NCI-H510A (cell line): ENCODE measurements at places on chromosomes 4 and X.

DNA sequence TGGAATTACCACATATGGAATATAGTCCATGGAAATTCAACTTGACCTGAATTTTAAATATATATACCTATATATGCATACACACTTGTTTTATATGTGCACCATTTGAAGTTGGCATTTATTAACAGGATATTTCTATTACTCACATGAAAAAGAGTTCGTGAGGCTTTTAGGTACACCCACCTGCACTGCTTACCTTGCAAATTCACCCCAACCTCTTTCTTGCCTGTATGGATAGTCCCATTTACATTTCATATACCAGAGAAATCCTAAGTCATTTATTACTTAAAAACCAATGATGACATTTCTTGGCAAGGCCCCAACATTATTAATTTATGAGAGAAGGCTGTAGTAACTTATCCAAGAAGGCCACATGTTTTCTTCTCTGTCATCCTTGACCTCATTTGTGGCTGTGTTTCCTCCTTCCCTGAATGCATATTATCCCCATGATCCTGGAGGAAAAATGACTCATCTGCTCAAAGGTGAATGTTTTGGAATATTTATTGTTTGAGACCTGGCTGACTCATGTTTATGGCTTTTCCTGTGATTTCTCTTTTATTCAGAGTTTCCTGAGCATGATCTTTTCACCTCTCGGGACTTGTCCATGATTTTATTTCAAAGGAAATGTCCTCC is 62.2 kb upstream of the FAM241A start:
- DNase-seq: no peak

- DNase-seq: no peak
Observed at GRCh38 chrX:8738588-8739189, 6.8 kb upstream of the ANOS1 start.

GRCh38 chr4:88939697-88940096 is 117.3 kb downstream of the FAM13A start:
- DNase-seq: no peak

GRCh38 chr4:151931563-151931962 is 170.8 kb upstream of the GATB start:
- DNase-seq: no peak

DNA sequence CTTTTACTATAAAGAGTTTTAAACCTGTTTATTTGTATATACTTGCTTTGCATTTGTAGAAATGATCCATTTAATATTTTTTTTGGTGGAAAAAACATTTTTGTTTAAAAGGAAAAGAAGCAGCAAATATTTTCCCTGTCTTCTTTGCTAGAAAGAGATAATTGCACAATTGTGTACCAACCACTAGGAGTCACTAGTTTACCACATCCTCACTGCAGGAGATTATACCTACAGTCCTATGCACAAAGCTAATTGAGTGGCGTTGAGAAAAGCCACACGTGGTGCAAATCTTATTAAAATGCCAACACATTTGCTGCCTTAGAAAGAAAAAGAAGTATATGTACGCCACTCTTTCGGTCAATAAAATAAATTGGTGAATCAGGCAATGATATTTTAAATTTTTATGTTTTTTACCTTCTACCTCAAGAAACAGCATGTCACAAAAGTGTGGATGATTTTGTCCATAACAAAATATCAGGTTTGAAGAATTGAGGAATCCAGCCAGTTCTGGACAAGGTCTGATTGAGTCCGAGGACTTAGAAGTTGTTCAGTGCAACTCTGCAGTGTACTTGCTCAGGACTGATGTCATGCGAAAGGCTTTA is 102.9 kb downstream of the GRXCR1 start:
- DNase-seq: no peak

DNA sequence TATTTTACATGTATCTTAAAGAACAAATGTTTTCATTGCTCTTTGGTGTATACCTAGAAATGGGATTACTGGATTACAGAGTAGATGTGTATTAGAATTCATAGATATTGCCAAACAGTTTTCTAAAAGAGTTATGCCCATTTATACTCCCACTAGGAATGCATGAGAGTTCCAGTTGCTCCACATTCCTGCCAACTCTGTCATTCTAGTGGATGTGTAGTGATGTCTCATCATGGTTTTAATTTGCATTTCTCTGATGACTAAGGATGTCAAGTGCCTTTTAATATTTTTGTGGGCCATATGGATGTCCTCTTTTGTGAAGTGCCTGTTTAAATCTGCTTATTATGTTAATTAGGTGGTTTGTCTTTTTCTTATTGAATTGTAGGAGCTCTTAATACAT is 65.6 kb upstream of the BMP2K start:
- DNase-seq: no peak

DNA sequence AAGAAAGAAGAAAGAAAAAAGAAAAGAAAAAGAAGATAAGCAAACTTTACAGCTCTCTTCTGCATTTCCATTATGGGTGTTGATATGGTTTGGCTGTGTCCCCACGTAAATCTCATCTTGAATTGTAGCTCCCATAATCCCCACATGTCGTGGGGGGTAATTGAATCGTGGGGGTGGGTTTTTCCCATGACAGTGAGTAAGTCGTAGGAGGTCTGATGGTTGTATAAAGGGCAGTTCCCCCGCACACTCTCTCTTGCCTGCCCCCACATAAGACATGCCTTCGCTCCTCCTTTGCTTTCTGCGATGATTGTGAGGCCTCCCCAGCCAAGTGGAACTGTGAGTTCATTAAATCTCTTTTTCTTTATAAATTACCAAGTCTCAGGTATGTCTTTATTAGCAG is 7.3 kb upstream of the RAB9A start:
- DNase-seq: no peak

DNA sequence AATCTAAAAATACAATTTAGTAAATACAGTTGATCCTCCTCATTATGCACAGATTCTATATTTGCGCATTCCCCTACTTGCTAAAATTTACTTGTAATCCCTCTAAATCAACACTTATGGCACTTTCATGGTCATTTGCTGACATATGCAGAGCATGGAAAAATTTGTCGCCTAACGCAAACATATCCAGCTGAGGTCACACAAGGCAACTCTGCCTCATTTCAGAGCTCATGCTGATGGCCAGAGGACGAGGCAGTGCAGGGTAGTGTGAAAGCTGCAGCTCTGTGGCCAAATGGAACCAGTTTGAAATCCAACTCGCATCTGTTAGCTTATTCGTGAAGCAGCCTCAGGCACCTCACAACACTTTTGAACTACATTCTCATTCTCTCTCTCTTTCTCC is 39.7 kb upstream of the KLHL2 start:
- DNase-seq: no peak

- no peak for DNase-seq
Observed at GRCh38 chrX:41033299-41033698, 51.9 kb upstream of the USP9X start.

- DNase-seq: no peak
Observed at GRCh38 chr4:174154215-174154854, 129.1 kb downstream of the FBXO8 start.

GRCh38 chrX:12711435-12712040 is 79.7 kb upstream of the PRPS2 start:
- DNase-seq: no peak
